ENCODE measurements at places on chromosomes 3 and 15.

- no peak for DNase-seq
These were observed 486.7 kb downstream of the DIPK2A start for GRCh38 chr3:144458283-144458682.

DNA sequence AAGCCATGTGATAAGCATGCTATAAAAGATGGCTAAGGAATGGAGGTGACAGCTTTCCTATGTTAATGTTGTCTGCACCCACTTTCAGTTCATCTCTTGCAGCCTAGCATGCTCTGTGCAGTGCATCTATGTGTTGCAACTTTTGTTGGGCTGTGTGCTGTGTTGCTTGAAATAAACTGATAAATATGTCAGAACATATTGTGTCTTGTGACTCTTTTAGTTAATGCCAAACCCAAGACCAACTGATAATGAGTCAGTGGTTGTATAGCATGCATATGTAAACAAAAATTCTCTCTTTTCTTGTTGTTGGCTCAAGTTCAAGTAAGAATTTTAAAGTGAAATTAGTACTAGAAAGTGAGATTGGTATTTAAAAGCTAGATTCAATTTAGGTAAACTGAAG, 37.0 kb upstream of the SCN10A start:
- DNase-seq: no peak

- DNase-seq: peak; percentile 31
These were observed 54.4 kb upstream of the TLE3 start for GRCh38 chr15:70152070-70152480.

GRCh38 chr15:81113861-81114291, 20.2 kb upstream of the CFAP161 start:
- peak; percentile 73 for DNase-seq

- DNase-seq: no peak
These were observed 12.3 kb upstream of the PLD1 start for GRCh38 chr3:171822431-171823106.

DNA sequence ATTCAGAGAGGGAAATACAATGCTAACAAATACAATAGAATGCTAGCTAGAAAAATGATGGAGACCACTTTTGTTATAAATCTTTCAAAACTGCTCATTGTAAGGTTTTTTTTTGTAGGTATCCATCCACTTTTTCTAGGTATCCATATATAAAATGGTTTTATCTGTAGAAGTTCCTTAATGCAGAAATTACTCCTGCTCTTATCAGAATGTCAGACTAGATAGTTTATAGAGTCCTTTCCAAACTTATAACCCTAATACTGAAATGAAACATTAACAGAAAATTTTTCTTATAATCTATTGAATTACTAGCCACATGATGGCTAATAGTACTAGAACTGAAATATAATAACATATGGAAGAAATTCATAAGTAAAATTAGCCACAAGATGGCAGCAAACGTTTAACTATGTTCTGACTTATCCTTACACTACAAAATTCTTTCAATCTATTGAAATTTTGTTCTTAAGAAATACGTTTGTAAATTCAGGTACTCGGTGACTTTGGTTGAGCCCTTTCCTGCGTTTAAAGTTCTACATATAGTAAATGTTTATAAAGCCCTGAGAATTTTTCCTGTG, 58.5 kb downstream of the ECT2 start:
- peak; percentile 44 for DNase-seq

DNA sequence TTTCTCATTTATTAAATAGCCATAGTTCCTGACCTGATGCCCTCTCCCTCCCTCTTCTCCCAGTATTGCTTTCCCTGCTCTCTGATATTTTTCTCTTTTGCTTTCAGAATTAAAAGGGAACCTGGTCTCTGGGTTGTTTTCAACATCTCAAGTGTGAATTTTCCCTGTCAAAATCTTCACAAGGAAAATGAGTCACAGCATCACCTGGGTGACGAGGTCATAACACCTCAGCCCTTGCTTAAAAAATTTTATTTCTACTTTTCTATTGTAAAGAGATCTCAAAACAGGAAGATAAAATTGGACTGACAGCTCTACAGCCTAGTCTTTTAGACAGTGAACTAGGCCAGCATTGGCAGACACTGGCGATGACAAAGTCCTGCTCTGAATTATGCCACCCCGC, 40.1 kb downstream of the GAP43 start:
- DNase-seq: no peak

DNA sequence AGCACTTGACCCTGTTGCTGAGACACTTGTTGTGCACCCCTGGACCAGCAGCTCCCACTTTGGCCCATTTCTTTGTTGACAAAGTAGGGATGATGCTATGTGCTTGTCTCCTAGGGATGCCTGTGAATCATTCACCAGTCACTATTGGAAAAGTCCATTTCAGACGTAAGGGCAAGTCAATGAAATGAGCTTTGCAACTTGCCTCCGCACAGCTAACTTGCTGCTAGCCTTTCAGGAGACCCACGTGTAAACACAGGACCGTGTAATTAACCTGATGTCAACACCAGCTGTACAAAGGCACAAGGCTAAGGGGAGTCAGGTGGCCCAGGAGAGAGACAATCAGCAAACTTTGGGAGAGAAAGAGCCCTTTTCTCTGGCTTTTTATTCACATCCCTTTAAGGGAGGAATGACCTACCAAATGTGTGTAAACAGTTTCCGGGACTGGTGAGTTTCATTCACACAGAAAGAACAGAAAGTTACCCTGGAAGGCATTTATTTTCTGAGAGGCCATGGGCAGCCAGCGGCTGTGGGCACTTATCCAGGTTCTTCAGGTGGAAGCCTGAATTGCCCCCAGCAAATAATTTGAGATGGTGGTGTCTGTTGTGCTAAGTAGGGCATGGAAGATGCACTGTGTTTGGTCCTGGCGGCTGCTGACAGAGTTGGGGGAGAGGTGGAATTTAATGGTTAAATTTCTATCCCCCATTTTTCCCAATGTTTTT, 54.0 kb downstream of the TIPARP start:
- DNase-seq: no peak

DNA sequence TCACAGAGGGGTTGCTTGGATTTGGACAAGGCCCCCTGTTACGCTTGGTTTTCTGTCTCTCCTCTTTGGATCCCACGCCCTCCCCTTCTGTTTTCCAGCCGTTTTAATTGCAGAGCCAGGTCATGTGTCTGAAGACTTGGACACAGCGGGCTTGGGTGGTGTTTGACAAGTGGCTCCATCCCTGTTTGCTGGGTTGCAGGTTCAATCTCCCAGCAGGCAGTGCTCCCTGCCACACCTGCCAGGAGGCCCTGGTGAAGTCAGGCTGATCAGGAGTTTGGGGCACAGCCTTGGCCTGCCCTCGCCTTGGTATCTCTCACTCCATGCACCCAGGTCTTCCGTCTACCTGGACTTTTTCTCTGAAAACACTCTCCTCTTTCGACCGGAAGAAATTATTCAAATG, 59.0 kb downstream of the PLXNA1 start:
- no peak for DNase-seq
